ENCODE measurements at places on chromosomes 5 and 9.

GRCh38 chr9:27429917-27430316 is 94.2 kb upstream of the IFNK start:
- no peak for DNase-seq

- DNase-seq: no peak
Measured at GRCh38 chr9:36690412-36691168, 117.9 kb downstream of the MELK start.

DNA sequence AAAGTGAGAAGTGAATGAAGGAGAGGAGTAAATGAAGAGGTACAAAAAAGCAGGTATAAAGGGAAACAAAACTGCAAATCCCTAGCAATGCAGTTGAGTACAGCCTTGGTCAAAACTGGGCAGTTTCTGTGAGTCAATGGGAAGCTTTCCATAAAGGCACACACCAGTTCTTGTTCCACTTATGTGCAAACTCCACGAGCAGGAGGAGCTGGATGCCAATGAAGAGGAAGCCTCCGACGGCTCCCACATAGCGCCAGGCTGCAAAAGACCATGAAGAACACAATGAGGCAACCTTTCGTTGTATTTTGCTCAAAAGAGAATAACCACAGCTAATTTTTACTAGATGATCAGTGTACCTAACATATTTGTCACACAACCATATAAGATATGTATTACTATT is 81.1 kb downstream of the SERINC5 start:
- no peak for DNase-seq

DNA sequence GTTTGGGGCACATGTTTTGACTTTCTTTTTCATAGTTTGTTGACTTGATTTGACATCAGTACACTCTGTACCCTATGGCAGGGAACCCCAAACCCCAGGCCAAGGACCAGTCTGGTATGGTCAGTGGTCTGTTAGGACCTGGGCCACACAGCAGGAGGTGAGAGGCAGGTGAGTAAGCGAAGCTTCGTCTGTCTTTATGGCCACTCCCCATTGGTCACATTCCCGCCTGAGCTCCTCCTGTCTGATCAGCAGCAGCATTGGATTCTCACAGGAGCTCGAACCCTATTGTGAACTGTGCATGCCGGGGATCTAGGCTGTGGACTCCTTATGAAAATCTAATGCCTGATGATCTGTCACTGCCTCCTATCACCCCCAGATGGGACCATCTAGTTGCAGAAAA is 88.0 kb downstream of the TENT4A start:
- no peak for DNase-seq

GRCh38 chr9:137077010-137077747 is at the start of gene UAP1L1:
Gene UAP1L1, plus strand, starts transcription at chr9:137077517. Its CDS starts 16 bp downstream, at chr9:137077533.
- peak; percentile 74 for DNase-seq

- no peak for DNase-seq
Measured at GRCh38 chr9:134369416-134370212, 43.4 kb downstream of the RXRA start.

- no peak for DNase-seq
Measured at GRCh38 chr5:113909782-113910181, 396.3 kb downstream of the YTHDC2 start.

GRCh38 chr9:129865668-129866320 is 30.5 kb downstream of the USP20 start:
- DNase-seq: no peak

GRCh38 chr5:133075572-133076536 is 24.0 kb downstream of the HSPA4 start:
- no peak for DNase-seq

DNA sequence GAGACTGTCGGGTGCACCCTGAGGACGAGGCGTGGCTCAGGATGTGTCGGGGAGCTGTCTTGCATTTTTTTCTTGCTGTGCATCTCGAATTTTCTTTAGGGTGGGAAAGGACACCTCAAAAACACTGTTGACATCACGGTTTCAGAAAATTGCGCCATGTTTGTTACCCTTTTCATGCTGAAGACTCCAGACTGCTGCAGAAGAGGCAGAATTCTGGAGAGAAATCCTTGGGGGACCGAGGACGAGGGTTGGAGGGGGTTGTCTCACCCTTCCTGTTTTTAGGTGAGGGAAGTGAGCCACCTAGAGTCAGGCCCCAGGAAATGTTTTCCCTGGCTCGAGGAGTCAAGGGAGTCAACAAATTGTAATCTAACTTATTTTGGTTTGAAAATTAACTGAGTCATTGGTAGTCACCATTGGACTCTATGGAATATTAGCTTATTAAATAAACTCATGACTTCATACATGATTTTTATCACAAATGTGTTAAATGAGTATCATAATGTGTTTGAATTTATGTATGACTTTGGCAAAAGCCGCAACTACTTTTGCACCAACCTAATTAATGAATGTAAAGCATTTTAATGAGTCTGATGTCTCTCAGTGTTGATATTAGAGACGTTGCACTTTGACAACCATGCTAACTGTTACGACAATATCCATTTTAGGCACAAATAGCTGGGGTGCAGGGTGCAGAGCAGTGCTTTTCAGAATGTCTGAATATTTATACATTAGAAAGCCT is 724 bp upstream of the LYSMD3 start:
- peak; percentile 88 for DNase-seq

- DNase-seq: no peak
Measured at GRCh38 chr9:135580664-135581380, 19.3 kb downstream of the PAEP start.

GRCh38 chr9:75117564-75117963 is 29.2 kb downstream of the OSTF1 start:
- DNase-seq: no peak

GRCh38 chr5:10648806-10649665 is 85.2 kb downstream of the ANKRD33B start:
- DNase-seq: peak; percentile 29

DNA sequence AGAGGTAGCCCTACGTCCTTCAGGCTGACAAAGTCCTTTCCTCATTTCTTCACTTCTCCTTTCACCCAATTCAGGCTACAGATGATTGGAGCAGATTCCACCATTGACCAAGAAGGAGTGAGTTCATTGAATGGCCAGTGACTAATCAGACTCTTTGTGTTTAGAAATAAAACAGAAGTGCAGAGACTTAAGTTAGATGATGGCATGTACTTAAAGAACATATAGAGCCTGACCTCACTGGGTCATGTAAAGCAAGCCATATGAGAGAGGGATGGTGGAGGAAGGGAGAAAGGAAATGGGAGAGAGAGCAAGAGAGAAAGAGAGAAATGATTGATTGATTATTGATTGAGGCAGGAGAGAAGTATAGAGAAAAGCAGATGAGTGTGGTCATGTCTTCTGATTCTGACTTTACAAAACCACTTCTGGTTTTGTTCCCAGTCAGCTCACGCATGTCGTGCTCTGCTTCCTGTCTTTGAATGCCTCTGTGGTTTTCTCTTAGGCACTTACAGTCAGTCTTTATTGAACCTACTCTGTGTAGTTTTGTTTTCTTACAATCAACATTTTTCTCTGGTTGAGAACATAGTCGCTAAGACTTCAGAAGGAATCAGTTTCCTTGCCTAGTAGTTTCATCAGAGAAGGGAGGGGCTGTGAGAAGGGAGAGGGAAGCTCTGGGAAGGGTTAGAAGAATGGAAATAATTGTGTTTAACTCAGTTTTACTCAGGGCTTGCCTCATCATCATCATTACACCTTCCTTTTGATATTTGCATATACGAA is 149.2 kb upstream of the KLF9 start:
- no peak for DNase-seq

DNA sequence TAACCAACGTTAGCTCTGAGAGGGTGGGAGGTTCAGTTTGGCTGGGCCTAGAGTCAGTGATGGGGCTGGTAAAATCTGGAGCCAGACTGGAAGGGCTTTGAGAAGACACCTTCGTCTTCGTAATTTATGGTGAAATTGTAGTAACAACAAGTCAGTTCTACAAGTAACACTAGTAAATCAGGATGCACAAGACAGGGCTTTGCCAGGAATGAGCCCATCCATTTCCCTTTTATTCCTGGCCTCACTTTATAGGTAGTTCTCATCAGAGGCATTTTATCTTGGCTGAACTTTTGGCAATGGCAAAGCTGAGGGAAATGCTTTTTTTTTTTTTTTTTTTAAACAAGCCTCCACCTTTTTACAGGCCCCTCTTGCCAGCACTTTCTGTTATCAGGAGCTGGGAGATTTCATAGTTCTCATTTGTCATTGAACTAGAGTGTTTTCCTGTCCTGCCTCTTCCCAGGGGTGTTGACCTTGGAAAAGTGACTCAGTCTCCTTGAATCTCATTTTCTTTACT is 110.5 kb upstream of the KLF4 start:
- no peak for DNase-seq

- no peak for DNase-seq
Measured at GRCh38 chr9:95381221-95381620, 63.7 kb upstream of the FANCC start.

All from GM23338 (cell line).